Amniotic epithelial cell (primary cell): ENCODE measurements at places on chromosomes 4 and X.

DNA sequence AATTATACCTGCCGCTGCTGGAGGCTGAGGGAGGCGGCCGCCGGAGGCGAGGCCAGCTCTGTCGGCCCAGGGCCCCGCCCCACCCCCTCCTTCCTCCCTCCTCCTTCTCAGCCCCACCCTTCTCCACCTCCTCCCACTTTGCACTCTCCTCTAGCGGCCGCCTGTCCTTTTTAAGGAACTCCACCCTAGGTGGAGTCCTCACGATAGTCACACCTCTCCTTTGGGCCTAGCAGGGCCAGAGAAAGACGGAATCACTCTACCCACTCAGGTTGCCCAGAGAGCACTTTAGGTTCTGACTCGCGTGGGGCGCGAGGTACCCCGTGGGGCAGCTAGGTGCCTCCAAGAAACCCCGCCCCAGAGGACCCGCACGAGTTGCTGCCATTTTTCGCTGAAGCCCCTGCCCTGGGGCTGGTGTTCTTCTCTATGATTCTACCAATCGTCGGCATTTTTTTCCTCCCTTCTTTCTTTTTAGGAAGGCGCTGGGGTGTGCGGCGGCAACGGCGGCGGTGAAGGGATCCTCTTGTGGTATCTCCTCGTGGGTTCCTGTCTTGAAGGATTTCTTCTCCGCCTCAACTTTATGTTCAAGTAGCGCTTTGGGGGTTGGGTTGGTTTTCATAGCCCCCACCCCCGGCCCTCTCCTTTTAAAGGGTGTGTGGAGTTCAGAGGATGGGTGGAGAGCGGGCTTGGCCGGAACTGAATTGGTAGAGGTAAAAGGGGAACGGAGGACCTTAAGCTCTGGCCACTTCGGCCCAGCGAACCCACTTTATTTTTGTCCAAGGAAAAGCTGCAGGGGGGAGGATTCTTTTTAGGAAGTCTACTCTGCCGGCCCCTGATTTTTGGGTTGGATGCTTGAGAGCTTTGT lies at the start of gene KLF8:
KLF8 (plus strand) TSS at position 136 of the 862 bp plus-strand sequence. CDS start 979 bp downstream, outside the sequence.
- no peak for DNase-seq

DNA sequence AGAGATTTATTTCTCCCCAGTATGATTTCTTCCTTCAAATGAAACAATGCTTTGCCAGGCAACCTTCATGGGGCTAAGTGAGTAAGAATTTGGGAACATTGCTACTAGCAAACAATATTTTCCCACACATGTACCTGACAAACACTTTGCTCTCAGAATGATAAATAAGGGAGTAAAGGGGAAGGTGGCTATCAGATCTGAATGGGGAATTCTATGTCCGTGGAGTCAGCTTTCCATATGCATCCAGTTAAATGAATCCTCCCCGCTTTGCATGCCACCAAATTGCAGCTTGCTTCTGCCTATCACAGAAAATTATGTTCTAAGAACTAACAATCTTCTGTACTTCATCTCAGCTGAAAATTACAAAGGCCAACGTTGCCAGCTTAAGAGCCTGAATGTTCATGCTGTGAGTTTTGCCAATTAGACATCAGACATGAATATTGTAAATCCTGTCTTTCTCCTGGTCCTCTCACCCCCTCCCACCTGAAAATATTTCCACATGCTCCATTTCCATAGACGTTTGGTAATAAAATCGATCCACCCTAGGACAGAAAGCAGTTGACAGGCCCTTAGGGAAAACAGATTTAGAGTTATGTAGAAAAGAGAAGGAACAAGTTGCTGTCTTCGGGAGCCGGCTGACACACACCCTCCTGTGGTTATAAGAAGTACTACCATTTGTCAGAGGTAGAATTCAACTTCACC lies 6.3 kb downstream of the MEPE start:
- DNase-seq = peak; percentile 37

GRCh38 chr4:141348125-141348524 lies 127.4 kb downstream of the ZNF330 start:
- peak; percentile 76 for DNase-seq

- DNase-seq = no peak
These were observed 538.6 kb downstream of the ANKRD50 start for GRCh38 chr4:124173912-124174311.

DNA sequence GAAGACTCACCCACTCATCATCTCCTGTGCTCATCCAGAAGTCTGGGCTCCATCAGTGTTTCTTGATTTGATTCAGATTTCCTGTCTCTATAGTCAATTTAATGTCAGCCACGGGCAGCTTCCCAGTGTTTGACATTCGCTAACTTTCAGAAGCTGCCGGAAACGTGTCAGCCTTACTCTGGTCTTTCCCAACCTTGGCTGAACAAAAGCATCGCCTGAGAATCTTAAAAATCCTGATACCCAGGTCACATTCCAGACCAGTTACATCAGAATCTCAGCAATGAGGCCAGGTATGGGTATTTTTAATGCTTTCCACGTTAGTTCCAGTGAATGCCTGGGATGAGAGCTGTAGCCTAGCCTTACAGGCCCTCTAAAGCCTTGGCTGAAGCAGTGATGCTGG lies 233.8 kb downstream of the FRMPD4 start:
- DNase-seq = peak; percentile 57

GRCh38 chrX:119871245-119871598 lies 311 bp downstream of the RNF113A start:
- no peak for DNase-seq
